ENCODE measurements at places on chromosomes 12 and 14.

GRCh38 chr12:92973614-92974013, 44.5 kb upstream of the EEA1 start:
- no peak for DNase-seq

DNA sequence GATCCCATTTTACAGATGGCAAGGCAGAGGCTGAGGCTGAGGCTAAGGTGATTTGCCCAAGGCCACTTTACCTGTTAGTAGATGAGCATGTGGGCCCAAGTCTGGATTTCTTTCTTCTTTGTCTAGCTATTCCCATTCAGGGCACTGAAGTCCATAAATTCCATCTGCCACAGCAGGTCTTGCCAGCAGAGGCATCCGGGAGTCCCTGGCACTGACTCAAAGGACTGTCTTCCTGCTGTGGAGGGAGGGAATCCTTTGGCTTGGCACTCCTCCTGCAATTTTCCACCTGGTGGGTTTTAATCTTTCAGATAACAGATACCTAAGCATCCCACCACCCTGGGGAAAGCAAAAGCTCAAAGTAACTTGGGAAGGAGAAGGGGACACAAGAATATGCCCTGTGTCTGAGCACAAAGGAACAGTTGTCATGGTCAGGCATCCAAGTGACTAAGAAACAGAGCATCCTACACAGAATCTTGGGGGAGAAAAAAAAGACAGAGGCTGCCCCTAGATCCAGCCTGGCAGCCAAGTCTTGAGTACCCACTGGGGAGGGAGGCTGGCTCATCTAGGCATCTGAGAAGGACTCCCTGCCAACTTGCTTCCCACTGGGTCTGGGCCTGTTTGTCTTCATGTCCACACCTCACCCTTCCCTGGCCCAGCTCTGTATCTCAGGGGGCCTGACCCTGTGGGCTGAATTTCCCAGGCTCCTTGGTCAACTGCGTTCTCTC, 35.6 kb upstream of the CMKLR1 start:
- DNase-seq: no peak

- no peak for DNase-seq
These were observed 23.8 kb upstream of the PYROXD1 start for GRCh38 chr12:21413369-21414277.

GRCh38 chr12:5017638-5018348, 25.9 kb upstream of the KCNA5 start:
- DNase-seq: no peak

DNA sequence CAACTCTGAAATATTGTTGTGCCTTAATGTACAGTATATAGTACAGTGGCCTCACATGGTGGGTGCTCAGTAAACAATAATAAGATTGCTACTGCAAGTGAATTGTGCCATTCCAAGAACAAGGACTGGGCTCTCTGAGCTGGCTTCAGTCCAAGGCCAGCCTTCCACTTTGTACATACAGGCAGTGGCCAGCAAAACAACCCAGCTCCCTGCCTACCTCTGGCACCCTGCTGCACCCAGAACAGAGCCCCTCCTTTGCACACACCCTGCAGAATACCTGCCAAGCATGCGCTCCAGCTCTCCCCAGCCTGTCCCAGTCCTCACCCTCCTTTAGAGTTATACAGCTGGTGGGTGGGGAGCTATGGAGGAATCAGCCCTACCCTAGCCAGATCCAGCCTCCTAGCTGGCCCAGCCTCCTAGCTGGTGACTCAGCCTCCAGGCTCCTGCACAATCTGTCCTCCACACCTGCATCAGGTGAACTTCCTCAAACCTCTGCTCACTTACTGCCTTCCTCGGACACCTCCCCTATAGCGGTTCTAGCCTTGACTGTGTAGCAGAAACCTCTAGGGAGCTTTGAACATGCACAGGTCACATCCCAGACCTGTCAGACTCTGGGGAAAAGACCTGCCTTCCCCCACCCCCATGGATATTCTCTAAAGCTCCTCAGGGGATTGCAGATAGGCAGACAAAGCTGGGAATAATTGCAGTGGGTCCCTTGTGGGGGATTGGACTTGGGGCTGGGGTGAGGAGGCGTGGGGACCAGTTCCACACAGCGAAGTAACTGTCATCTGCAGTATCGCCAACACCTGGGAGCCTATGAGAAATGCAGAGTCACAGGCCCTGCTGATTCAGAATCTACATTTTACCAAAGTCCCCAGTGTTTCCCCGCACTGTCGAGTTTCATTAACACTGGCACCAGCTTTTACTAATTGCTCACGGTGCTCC, 17.9 kb downstream of the ZDHHC22 start:
- DNase-seq: no peak

DNA sequence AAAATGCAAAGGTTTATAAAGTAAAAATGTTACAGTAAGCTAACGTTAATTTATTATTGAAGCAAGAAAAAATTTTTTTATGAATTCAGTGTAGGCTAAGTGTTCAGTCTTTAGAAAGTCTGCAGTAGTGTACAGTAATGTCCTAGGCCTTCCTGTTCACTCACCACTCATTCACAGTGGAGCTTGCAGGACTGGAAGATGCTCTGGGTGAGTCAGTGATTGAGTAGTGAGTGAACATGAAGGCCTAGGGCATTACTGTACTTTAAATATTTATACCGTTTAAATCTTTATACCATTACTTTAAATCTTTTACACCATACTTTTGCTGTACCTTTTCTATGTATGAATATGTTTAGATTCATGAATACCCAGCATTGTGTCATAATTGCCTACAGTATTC, 120.3 kb upstream of the SLC38A4 start:
- DNase-seq: no peak

DNA sequence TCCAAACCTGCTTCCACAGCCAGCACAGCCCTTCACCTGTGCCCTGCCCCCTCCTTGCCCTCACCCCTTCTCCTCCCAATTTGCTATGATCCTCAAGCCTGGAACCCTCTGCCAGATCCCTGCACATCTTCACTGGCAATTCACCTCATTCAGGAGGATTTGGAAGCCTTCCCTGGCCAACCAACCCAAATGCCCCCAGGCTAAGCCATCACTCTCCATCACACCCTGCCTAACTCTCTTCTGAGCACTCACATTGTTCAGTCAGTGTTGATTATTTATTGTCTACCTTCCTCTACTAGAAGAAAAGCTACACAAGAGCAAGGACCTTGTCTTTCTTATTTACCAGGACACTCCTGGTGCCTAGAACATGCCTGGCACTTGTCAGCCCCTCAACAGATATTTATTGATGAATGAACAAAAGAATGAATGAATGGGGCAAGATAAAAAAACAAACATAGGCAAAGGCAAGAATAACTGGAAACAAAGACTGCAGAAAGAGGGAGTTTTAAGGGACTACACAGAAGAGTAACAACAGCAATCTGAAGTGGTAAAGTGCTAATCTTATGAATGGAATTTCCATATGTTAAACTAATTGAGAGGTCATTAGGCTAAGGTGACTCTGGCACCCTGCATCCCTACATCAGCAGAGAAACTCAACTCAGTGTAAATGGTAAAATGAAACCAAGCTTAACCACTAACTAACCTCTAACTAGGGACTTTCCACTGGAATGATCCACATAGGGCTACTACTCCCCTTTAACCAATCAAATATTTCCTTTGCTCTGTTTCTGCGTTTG, 33.4 kb downstream of the TMTC1 start:
- DNase-seq: no peak

- no peak for DNase-seq
These were observed 28.3 kb downstream of the OAS2 start for GRCh38 chr12:113006641-113007040.

- no peak for DNase-seq
These were observed 523.1 kb downstream of the SOX5 start for GRCh38 chr12:23426328-23426727.

GRCh38 chr12:130571089-130571488, 145.0 kb downstream of the RIMBP2 start:
- no peak for DNase-seq

GRCh38 chr14:35254736-35255135, 37.4 kb upstream of the PSMA6 start:
- DNase-seq: no peak

- DNase-seq: no peak
These were observed 916.8 kb downstream of the GALC start for GRCh38 chr14:87076146-87076545.

- peak; percentile 91 for DNase-seq
These were observed at the start of gene FKBP11 for GRCh38 chr12:48925304-48926011. TSS of gene FKBP11 (minus strand) at chr12:48925492. CDS start at chr12:48925428, 64 bp downstream.

GRCh38 chr12:128800606-128801005, 23.2 kb downstream of the SLC15A4 start:
- no peak for DNase-seq

DNA sequence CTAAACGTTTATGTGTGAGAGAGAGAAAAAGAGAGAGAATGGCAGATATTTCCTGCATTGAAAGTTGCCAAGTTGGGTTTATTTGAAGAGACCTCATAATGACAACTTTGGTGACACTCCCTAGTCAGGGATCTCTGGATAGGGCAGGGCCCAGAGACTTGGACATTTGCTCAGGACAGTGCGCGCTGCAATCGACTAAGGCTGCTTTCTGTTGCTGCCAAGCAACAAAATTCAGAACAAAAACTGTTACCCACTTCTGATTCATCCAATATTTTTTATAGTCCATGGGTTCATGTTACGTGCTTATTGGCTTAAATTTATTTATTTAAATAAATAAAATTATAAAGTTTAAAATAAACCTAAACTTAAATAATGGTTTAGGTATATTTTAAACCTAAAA, 34.2 kb downstream of the PTGER2 start:
- DNase-seq: no peak

GRCh38 chr12:53502331-53502730, 1.2 kb downstream of the TARBP2 start:
- no peak for DNase-seq

- DNase-seq: no peak
These were observed 329.3 kb downstream of the GRIN2B start for GRCh38 chr12:13652105-13652504.

- DNase-seq: no peak
These were observed 80.1 kb upstream of the PDZRN4 start for GRCh38 chr12:41108032-41108431.

DNA sequence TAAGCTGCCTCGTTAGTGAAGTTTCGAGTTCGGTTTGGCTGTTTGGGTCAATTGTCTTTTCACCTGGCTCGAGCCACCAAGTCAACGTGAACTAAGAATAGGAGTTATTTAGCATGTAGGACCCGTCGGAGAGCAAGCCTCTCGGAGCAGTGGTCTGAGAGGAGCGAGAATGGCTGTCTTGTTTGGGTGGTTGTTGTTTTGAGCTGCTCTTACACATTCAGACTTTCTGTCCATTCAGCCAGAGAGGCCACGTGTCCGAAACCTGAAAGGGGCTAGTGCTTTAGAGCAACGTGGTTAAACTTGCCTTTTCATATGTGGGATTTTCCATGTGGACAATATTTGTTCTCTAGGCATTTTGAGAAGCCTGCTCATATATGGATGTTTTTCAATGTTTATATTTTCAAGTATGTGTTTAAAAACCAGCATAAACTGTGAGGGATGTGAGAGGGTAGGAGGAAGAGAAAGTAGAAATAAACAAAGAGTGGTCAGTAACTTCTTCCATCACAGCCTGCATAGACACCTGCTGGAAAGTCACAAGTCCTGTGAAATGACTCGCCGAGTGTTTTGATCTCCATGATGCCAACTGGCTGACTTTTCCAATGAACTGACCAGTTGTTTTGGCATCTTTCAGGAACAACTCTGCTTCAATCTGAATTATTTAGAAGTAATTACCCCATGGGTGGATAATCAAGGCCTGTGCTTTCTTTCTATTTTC, 221.0 kb downstream of the ASCL1 start:
- DNase-seq: no peak

DNA sequence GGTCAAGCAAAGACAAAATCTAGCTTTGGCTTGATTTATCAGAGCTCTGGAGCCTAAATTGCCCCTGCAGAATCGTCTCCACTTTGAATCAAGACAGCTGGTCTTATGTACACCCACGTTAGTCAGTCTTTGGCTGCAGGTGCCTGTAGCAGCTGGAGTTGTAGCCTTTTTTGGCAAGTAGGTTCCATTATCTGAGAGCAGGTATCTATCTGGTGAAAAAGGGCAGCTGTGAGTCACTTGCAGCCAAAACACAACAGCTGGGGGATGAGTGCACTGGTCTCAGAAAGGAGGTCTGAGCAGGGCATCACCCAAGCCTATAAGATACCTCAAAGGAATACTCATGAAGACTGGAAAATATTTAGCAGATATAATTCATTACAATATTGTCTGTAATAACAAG, 43.6 kb upstream of the KCNH5 start:
- DNase-seq: no peak

- DNase-seq: no peak
These were observed 157.2 kb upstream of the EEA1 start for GRCh38 chr12:93086288-93086727.

DNA sequence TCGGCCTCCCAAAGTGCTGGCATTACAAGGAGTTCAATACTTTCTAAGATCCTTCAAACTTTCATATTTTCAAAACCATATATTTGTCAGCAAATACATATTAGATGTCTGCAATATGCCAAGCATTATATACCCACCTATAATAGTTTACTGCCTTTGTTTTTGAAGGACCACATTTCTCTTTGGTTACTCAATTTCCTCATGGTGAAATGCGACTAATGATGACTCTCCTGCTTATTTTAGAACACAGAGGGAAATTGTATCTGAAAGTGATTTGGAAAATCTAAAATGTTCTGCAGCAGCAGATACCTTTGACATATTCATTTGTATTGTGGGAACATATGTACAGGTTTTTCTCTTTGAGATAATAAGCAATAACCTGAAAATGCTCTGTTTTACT, 2.7 kb upstream of the CNTN1 start:
- no peak for DNase-seq

DNA sequence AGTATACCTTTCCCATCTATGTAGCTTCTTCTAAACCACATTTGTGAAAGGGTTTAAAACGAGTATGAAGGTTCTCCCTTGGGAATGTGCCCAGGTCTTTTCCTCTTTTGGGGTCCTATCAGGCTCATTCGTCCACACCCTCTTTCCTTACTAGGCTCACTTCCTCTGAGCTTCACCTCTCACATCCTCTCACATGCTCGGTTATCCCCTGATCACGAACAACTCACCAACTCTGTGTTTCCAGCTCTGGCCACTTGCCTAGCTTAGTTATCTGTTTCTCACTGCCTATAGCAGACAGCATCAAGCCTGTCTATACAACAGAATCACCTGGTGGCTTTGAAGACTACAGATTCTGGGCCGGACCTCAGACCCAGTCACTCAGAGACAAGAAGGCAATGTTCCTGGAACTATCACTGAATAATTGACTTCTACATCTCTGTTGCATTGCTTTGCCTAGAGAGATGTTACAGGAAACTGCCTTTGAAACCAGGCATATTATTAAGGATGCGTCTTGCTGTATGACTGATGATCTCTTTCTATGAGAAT, 158.2 kb downstream of the FOXN3 start:
- DNase-seq: no peak

DNA sequence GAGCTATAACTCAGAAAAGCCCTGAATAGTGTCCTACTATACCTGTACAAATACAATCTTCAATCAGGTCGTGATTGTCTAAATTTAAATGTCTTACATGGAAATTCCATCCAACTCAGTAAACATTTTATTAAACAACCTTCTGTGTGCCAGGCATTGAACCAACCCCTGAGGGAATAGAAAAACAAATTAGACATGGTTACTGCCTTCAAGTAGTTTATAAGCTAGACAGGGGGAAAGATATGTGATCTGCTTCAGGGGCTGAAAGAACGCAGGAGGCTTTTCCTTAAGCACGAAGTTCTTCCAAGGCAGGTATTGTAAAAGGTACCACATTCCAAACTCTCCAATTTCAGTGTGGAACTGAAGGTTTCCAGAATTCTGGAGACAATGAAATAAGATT, 39.7 kb upstream of the STAB2 start:
- no peak for DNase-seq

GRCh38 chr12:110582276-110583136, 612 bp downstream of the PPTC7 start:
- peak; percentile 39 for DNase-seq
